CD4-positive, alpha-beta T cell treated with Interleukin-4 for 1 hour (primary cell): ENCODE measurements at places on chromosomes 13 and 19.

DNA sequence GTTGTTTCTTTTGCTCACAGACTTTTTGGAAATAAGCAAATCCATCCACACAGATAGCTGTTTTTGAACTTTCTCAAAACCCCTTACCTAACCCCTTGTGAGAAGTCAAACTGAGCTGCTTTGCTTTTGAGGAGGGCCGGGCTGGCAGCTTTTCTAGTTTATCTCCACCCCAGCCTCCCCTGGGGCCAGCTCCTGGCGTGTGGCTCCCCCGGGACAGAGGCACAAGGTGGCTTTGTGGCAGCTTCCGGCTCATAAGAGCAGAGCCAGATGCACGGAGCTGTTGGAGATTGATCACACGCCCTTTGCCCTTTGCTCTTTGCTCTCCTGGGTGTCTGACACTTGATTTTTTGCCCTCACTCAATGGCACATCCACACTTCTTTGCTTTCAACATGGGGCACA is 24.9 kb upstream of the RNF113B start:
- no peak for DNase-seq

DNA sequence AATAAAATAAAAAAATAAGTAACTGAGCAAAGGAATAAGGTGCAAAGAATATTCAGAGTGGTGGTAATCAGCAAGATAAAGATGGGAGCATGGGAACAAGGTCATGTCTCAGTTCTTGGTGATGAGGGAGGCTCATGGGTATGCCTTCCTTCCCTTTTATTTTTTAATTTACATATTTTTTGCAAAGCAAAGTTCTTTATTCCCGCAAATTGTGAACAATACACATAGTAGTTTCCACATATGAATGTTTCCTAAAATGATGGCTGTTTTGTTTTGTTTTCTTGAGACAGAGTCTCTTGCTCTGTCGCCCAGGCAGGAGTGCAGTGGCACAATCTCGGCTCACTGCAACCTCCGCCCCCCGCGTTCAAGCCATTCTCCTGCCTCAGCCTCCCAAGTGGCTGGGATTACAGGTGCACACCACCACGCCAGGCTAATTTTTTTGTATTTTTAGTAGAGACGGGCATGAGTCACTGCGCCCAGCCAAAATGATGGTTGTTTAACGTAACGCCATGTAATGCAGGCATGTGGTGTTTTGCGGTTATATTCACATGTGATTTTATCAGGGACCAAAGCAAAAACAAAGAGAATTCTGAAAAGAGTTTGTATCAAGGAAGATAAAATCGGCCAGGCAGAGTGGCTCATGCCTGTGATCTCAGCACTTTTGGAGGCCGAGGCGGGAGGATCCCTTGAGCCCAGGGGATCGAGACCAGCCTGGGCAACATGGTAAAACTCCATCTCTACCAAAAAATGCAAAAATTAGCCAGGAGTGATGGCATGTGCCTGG is 4.5 kb upstream of the ADGRE2 start:
- no peak for DNase-seq

DNA sequence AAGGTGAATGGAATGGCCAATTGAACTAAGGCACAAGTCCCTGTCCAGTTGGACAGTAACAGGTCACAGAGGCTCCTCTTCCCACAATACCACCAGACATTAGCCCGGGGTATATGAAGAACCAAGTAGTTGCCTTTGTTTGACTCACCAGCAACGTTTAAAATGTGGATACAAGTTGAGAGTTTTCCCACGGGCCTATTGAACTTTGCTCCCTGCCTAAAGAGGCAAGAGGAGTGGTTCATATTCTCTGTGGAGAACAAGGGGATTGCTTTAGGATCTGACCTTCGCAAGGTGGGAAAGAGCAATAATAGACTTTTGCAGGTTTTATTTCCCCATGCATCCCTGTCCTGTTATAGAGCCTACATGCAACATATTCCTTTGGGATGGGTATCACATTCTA is 177.2 kb downstream of the POU4F1 start:
- DNase-seq = no peak

- DNase-seq = no peak
These were observed 53.6 kb downstream of the DGKH start for GRCh38 chr13:42101821-42102585.

DNA sequence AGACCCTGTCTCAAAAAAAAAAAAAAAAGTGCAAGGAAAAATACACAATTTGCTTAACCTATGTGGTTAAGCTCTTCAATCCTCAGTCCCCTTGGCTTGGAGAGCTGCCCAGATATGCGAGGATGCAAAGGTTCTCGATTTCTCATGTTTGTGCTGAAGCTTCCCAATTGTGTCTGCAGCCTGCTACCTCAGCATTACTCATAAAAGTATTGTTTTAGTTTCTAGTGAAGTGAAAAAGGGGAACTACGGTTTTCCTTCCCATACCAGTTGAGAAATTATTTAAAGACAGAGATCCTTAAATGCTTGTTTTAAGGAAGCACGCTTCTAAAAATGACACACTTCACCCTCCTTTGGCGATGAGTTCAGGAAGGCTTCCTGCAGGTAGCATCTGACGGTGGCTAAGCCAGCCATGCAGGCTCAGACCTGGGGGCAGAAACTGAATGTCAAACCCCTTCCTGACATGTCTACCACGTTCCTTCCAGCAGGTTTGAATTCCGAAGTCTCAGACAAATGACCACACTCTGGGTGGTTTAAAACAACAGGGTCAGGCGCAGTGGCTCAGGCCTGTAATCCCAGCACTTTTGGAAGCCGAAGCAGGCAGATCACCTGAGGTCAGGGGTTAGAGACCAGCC is 47.9 kb downstream of the RUBCNL start:
- DNase-seq = peak; percentile 70

GRCh38 chr19:802498-803098 is 5.3 kb downstream of the PTBP1 start:
- no peak for DNase-seq

GRCh38 chr13:24220086-24220703 is 59.7 kb downstream of the SPATA13 start:
- peak; percentile 79 for DNase-seq
